Stimulated activated CD4-positive, alpha-beta T cell treated with anti-CD3 and anti-CD28 coated beads, Interleukin-4, amount 100 ng/mL, for 4 hours (primary cell): ENCODE measurements at places on chromosomes 6 and 20.

DNA sequence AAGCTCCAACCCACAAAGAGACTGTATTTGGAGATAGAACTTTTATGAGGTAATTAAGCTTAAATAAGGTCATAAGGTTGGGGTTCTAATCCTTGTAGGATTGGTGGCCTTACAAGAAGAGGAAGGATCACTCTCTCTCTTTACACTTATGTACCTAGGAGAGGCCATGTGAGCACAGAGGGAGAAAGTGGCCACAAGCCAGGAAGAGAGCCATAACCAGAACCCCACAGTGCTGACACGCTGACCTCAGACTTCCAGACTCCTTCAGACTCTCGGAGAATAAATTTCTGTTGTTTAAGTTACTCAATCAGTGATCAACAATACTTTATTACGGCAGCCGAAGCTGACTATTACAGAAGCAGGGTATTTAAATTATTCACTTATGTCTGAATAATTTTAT lies 430.5 kb upstream of the EPHA7 start:
- no peak for DNase-seq

DNA sequence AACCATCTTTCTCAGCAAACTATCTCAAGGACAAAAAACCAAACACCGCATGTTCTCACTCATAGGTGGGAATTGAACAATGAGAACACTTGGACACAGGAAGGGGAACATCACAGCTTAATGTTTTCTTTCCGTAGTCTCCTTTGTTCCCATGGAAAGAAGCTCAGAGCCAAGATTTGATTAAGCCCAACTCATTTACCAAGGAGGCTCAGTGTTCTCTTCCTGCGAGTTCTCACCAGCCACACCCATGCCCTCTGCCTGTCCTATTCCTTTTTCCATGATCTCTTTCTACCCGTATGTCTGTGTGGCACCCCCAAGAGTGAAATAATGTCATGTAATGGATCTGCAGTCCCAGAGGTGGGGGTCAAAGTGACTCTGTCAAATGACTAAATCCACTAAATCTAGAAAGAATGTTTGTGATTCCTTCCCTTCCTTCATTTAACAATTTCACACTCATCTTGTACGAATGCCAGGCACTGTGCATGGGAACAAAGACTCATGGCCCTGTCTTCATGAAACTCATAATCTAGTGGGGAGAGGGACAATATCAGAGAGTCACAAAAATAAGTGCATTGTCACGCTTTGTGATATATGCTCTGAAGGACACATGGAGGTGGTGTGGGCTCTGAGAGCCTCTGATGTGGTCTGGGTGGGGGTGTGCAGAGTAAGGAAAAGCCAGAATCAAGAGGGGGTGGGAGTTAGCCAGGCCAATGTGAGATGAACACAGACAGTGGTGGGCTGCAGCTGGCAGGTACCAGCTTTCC lies 292.1 kb downstream of the CDC5L start:
- DNase-seq: no peak

- peak; percentile 3 for DNase-seq
Observed at GRCh38 chr6:10528158-10528981, 7.2 kb downstream of the GCNT2 start.

DNA sequence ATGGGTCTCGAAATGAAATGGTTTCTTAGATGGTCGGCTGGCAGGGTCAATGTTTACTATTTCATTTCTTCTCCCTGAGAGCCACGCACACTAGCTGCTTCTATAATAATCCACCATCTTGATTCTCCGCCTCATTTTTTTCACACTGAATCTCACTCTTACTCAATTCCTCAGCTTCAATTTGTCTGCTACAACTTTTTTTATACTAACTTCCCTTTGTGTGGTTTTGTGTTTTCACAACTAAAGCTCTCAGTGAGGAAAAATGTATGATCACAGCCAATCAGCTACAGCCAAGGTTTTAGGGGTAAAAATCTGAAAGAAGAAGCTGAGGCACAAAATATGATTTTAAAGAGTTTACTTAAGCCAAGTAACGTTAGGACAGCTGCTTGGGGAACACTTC lies 1309.4 kb downstream of the EPHA7 start:
- no peak for DNase-seq

GRCh38 chr6:7440476-7440875 lies 50.9 kb downstream of the RIOK1 start:
- DNase-seq: no peak

DNA sequence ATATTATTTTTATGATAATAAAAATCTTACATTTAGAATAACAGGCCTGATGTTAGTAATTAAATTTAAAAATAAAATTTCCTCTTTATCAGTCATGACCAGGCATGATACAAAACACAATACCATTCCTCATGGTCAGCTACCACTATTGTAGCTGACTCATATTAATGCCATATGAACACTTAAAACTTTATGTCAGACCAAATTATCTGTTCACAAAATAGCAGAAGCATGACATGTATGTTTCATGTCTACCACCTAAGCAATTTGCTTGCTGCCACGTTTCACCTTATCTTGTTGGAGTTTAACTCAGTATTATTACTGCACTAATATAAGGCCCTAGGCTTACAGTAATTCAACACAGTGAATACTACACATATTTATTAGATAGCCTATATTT lies 65.7 kb downstream of the HTR1B start:
- no peak for DNase-seq

- DNase-seq: no peak
Observed at GRCh38 chr6:87925373-87926060, 122.1 kb upstream of the SPACA1 start.

GRCh38 chr6:166221040-166221439 lies 53.4 kb upstream of the TBXT start:
- no peak for DNase-seq

- DNase-seq: no peak
Observed at GRCh38 chr6:121664158-121664557, 228.7 kb downstream of the GJA1 start.

DNA sequence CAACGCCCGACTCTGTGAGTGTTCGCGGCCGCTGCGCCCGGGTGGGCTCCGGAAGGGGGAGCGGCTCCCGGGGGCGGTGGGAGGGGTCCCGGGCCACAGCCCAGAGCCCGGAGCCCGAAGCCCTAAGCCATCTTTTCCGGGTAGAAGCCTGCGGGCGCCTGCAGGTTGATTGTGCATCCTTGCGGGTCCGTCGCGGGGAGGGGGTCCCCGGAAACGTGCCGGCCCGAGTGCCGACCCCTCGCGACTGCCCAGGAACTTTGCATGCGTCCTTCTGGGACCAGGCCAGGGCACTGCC lies 413 bp downstream of the PTPRA start:
- peak; percentile 52 for DNase-seq

DNA sequence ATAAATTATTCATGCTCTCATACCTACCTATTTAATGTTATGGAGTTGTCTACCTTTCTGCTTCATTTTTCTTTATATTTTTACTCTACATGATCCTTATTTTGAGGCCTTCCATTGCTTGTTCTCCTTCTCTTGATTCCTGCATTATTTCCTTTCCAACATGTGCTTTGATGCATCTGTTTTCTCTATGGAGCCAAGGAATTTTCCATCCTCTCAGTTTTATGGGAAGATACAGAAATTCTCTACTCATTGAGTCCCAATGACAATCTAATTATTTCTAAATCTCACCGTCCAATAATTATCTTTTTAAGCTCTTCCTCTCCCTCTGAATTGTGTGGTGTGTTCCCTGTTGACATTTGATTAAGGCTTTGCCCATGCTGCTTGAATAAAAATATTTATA lies 136.0 kb downstream of the PACRG start:
- DNase-seq: no peak

DNA sequence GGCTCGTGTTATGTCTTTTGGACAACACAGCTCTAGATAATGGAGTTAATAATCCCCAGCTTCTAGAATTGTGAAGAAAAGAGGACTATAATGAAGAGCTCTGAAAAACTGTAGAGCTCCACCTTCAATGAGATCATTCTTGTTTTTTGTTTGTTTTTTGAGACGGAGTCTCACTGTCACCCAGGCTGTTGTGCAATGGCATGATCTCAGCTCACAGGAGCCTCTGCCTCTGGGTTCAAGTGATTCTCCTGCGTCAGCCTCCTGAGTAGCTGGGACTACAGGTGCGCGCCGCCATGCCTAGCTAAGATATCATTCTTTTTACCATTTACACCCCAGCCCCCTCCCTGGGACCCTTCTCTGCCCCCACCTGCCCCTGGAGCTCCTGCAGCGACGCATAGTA lies 36.6 kb downstream of the ERGIC3 start:
- no peak for DNase-seq

DNA sequence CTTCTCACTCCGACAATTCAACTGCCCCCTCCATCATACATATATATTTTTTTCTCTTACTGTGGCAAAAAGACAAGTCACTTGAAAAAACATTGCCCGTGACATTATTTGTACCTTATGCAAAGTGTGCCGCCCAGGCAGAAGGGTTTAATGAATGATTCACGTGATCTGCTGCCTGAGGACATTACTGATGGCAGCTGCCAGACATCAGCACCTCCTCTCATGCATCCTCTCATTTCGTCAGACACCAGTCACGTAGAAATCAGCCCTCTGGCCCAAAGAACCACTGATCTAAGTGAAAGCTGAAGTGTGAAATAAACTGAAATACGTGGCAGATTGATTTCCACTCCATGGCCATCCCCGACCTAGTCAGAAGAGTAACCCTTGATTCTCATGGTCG lies 218.8 kb upstream of the PDE10A start:
- no peak for DNase-seq

DNA sequence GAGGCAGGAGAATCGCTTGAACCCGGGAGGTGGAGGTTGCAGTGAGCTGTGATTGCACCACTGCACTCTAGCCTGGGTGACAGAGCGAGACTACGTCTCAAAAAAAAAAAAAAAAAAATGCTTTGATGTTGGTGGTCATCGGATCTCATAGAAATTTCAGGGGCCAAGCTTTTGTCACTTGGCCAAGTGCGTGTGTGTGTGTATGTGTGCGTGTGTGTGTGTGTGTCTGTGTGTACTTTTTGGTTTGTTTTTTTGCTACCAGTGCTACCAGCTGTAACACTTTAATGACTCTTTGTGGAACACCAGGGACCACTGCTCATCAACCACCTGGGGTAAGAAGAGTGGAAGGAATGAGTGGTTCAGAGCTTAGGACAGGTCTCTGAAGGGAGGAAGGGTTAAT lies 49.7 kb downstream of the TRAF3IP2 start:
- no peak for DNase-seq

DNA sequence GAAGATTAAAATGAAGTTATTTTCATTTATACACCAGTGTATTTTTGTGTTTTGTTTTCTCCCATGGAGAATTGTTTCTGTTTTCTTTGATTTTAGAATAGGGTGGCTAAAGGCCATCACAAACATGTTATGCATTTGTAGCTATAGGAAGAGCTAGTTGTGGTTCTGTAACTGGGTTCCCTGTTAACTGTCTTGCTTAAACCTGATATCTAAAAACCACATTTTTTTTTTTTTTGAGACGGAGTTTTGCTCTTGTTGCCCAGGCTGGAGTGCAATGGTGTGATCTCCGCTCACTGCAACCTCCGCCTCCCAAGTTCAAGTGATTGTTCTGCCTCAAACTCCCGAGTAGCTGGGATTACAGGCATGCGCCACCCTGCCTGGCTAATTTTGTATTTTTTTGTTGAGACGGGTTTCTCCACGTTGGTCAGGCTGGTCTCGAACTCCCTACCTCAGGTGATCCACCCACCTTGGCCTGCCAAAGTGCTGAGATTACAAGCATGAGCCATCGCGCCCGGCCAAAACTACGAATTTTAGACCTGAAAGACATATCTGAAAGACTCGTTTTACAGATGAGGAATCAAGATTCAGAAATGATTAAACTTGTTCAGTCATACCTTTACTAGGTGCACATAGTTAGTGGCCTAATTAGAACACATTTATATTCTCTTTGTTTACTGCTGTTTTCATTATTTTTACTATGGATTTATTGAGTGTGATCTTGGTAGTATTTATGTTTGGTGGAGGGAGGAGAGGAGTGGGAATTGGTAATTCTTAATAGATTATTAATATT lies 18.0 kb downstream of the SCAF8 start:
- no peak for DNase-seq

DNA sequence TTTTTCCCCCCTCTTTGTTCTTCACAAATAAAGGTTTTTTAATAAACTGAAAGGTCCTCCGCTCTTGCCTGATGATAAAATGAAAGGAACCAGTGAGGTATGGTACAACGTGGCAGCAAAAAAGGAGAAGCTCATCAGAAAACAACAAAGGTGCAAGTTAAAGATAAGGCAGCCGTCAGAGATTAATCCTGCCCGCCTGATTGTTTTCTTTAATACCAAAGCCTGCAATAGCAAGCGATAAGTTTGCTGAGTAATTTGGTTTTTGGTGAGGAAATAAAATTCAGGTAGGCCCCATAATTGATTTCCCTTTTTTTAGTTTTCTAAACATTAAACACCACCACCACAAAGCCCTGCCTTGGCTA lies 177.9 kb downstream of the MBOAT1 start:
- DNase-seq: no peak

- DNase-seq: no peak
Observed at GRCh38 chr6:6890400-6890858, 217.3 kb upstream of the RREB1 start.

GRCh38 chr6:15062516-15063252 lies 183.2 kb upstream of the JARID2 start:
- no peak for DNase-seq

DNA sequence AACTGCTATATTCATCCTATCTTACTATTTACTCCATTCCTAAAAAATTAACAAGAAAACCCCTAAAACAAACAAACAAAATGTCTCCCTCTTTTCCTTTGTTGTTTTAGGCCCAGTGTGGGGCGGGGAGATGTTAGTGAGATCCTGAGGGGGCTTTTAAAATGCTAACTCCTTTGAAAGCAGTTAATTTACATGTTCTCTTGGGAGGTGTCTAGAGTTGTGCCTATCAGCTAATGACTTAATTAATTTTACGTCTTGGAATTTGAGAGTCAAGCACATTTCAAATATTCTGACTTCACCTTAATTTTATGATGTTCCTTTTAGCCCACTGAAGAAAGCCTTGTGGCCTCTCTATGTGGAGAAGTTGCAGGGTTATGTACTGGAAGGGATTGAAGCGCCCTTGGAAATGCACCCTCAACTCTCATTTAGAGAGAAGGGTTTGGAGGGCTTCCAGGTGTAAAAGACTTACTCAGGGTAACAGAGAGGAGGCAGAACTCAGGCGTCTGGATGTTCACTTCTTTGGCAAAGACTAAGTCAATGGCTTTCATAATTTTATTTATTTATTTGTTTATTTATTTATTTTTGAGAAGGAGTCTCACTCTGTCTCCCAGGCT lies 4.9 kb downstream of the SASH1 start:
- no peak for DNase-seq

DNA sequence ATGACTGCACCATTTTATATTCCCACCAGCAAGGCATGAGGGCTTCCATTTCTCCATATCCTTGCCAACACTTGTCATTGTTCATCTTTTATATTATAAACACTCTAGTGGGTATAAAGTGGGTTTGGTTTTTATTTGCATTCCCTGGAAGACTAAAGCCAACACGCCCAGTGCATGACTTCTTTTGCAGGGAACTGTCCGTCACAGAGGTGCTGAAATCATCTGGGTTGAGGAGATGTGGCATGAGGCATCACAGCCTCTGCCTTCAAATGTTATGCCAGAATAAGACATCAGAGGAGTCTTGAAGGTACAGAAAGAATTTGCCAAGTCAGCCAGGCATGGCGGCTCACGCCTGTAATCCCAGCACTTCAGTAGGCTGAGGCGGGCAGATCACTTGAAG lies 29.9 kb upstream of the FAM210B start:
- DNase-seq: no peak
